ENCODE measurements at places on chromosomes 2 and 18. TPM values are rescaled to one million over a fixed set of nuclear protein-coding genes. Genes with fewer than 3 reads are reported as not detected.
A peak's percentile ranks its signal among the peaks of the same experiment; 100 is the strongest.

DNA sequence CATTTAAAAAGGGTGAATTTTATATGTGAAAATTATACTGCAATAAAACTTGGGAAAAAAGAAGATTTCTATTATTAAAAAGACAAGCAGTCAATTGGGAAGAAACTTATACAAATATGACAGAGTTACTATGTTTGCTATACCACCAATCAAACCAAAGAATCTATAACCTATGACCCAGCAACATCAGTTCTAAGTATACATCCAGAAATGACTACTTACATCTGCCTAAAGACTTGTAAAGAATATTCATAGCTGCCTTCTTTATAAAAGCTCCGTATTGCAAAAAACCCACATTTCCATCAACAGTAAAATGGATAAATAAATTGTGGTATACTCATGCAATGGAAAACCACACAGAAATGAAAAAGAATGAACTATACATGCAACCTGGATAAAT is 32.9 kb upstream of the NABP1 start:
- no peak for DNase-seq

- peak; percentile 53 for DNase-seq
Measured at GRCh38 chr2:42844901-42845821, 52.8 kb upstream of the HAAO start.

GRCh38 chr2:200077210-200077650 is 121.8 kb downstream of the MAIP1 start:
- DNase-seq, result no peak

GRCh38 chr2:61184263-61184662 is 22.3 kb downstream of the C2orf74 start:
- DNase-seq, result no peak

- DNase-seq, result no peak
Measured at GRCh38 chr18:58758606-58759005, 87.3 kb downstream of the MALT1 start.

TXNDC2 gene
- polyA plus RNA-seq, result not detected

PLEK gene
- 7.8 TPM for polyA plus RNA-seq

PLA2R1 gene
- polyA plus RNA-seq, result 2.1 TPM

KCNJ13 gene
- polyA plus RNA-seq, result 0.33 TPM

MFSD2B gene
- 2.9 TPM for polyA plus RNA-seq
